ENCODE measurements at places on chromosomes 7 and 10.

GRCh38 chr7:132453826-132454225 lies 122.4 kb downstream of the PLXNA4 start:
- no peak for DNase-seq

GRCh38 chr10:63266391-63267316 lies 133.5 kb downstream of the NRBF2 start:
- no peak for DNase-seq

GRCh38 chr10:89837165-89838043 lies 136.0 kb downstream of the KIF20B start:
- peak; percentile 68 for DNase-seq

GRCh38 chr7:39824456-39825200 lies 125.4 kb upstream of the CDK13 start:
- no peak for DNase-seq

GRCh38 chr10:35493196-35494118 lies 111.7 kb upstream of the GJD4 start:
- no peak for DNase-seq

GRCh38 chr7:114921631-114922025 lies 266 bp upstream of the MDFIC start:
- no peak for DNase-seq

GRCh38 chr7:630111-630511 lies 96.4 kb upstream of the DNAAF5 start:
- no peak for DNase-seq

DNA sequence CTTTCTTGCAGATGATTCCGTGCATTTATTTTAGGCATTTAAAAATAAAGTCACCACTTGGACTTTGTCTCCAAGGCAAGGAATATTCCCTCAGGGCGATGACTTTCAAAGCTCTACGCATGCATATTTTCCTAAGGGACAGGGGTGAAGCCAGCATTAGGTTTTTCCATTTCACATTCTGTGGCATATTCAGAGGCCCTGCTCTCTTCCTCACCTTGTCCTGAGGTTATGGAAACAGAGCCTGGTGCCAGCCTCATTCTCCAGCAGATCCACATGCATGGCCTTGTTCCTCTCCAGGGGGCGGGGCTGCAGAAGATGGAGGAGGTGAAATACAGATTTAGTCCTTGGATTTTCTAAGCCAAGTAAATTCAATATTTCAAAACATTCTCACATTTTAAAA lies 11.6 kb upstream of the LYZL1 start:
- DNase-seq = no peak

GRCh38 chr10:11782793-11783557 lies 40.2 kb upstream of the PROSER2 start:
- DNase-seq = peak; percentile 74

DNA sequence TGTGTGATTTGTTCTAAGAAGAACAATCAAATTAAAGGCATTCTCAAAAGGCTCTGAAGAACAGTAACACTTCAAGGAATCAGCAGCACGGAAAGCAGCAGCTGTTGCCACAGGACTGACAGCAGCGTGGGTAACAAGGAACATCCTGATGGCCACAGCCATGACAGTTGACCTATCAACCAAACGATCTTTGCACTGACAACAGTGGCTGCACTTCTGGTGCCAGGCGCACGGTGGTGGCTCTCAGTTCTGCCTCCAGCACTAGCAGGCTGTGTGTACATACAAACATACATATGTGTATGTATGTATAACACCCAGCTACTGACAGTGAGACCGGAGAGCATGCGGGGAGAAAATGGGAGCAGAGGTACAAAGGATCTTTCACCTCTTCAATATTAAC lies 114.1 kb downstream of the ZFAND4 start:
- DNase-seq = no peak

DNA sequence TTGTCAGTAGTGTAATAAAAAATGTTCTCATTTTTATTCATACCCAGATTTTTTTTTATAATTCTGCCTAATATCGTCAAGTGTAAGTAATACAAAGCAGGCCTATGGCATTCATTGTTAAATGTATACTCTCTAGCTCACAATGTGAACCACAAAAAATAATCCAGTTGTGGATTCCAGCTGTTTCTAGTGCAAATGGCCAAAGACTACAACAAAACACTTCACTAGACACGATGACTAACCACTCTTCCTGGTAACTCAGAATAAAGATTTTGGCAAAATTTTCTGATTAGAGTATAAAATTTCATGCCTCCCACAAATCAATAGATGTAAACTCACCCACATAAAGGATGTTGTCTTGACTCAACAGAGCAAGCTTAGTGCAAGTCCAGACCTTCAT lies 396.6 kb downstream of the DGKB start:
- no peak for DNase-seq

DNA sequence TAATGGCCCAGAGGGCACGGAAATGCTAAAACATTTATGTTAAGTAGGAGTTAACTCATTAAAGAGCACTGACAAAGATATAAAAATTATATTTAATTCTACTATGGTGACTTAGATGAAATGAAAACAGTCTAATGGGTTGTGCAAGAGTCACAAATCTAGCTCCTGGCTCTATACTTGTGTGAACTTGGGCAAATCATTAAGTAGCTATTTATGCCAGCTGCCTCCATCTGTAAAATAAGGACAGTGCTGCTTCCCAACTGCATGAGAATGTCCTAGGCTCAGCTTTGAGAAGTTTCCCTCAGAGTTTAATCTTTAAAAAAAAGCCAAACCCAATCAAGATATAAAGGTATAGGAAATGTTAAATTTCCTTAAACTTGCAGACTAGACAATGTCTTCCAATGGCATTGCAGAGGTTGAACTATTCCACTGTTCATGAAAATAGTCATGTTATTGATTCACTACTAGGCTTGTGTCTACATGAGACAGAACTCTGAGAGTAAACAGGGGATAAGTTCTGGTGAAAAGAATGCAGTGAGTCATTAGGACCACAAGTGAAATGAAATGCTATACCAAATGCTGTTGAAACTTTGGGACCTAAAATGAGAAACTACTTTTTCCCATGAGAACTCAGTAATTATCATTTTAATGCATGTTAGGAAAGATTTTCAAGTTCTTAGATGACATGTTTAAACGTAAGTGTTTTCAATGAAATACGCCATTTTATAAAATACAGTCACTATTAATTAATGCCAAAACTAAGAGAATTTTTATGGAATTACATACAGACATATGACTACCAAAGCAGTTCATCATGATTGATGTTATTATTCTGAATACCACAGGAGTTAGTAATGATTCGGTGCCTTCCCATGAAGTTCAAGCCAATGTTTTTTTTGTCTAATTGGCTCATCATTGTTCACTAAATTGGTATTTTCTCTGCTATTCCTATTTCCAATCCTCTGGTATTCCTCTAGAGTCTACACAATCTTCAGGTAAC lies 84.2 kb downstream of the CDK6 start:
- no peak for DNase-seq

DNA sequence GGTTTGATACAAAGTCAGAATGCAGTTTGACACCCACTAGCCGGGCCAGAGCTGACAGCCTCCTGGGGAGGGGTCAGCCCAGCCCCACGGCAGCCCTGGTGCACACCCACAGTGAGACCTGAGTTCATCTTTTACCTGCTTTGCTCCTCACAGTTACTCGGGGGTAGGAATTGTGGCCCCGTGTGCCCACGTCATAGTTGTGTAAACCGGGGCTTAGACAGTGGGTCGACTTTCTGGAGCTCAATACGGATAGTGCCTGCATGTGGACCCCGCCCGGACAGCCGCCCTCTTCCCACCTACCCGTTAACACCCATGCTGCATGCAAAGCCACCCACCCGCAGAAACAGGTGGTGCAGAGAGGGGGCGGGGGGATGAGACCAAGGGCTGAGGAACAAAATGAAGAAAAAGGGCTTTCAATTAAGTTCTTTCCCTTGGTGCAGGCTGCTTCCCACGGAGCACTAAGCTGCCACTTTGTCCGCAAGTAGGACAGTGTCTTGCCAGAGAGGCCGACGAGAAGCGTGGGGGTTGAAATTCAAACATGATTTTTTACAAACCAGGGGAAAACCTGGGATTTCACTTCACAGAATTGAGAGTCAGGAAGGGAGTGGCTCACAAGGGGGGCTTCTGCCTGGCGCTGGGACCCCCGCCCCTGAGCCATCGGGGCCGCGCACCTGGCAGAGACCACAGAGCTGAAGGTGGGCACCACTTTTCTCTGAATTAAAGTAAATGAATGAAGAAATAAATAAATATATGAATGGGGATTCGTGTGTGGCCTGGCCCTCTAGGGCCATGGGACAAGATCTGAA lies 24.6 kb upstream of the FOXL3 start:
- DNase-seq = no peak

GRCh38 chr10:65675236-65675635 lies 1250.6 kb upstream of the LRRTM3 start:
- DNase-seq = no peak

- DNase-seq = no peak
Measured at GRCh38 chr10:26455567-26456315, 17.6 kb downstream of the APBB1IP start.

- no peak for DNase-seq
Measured at GRCh38 chr7:116501425-116502167, 2.1 kb downstream of the CAV2 start.

DNA sequence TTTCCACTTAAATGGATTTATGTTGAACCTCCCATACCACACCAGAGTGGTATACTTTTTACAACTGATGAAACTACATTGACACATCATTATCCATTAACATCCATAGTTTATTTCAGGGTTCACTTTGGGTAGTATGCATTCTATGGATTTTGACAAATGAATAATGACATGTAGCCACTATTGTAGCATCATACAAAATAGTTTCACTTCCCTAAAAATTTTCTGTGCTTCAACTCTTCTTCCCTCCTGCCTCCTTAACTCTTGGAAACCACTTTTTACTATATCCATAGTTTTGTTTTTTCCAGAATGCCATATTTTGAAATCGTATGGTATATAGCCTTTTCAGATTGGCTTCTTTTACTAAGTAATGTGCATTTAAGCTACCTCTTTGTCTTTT lies 199.5 kb upstream of the TMEM196 start:
- DNase-seq = no peak

DNA sequence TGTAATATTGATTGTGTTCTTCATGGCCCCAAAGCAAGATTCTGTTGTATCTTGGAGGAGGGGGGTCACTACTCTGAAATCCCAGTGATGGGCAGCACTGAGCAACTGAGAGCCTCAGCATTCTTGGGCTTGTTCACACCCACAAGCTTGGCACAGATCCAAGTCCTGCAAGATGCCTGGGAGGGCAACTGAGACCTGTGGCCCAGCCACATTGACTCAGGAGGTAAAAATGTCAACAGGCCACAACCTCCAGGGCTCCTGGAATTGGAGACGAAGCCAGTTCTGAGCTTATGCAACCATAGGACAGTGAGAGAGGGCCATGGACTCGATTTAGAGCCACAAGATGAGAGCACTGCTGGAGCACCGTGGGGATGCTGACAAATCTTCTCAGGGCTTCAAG lies 3.1 kb upstream of the DOCK1 start:
- DNase-seq = no peak

- DNase-seq = no peak
Measured at GRCh38 chr7:24403557-24403956, 119.6 kb downstream of the NPY start.

DNA sequence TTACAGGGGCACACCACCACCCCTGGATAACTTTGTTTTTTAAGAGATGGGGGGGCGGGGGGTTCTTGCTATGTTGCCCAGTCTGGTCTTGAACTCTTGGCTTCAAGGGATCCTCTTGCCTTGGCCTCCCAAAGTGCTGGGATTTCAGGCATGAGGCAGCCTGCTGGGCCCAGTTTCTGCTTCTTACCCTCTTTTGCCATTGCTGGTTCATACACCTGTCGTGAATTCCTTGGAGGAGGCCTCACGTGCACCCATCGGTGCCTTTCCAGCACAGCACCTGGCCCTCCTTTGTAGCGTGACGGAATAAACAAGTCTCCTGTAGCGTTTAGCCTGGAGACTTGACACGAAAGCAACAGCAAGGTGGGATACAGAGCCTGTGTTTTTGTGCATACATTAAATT lies 75.5 kb downstream of the CARD11 start:
- DNase-seq = no peak

- DNase-seq = peak; percentile 42
Measured at GRCh38 chr7:28840592-28840995, 117.5 kb downstream of the TRIL start.

DNA sequence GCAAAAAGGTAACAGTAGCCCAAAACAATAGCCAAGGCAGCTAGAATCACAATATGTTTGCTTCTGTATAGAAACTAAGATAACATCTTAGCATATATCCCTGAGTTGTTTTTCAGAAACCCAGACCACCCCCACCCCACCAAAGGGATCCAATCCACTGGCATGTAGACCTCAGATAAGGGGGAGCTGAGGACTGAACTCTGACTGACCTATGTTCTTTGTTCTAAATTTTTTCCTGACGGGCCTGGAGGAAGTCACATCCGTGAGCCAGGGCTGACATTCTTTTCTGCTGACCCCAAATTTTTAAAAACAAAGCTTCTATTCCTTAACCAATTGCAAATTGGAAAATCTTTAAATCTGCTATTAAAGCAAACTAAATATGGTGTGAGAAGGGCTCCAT lies 493.9 kb upstream of the IGFBP3 start:
- no peak for DNase-seq

GRCh38 chr7:151795168-151795811 lies 81.6 kb downstream of the PRKAG2 start:
- peak; percentile 77 for DNase-seq

- no peak for DNase-seq
Measured at GRCh38 chr7:110205899-110206298, 885.0 kb upstream of the LRRN3 start.

DNA sequence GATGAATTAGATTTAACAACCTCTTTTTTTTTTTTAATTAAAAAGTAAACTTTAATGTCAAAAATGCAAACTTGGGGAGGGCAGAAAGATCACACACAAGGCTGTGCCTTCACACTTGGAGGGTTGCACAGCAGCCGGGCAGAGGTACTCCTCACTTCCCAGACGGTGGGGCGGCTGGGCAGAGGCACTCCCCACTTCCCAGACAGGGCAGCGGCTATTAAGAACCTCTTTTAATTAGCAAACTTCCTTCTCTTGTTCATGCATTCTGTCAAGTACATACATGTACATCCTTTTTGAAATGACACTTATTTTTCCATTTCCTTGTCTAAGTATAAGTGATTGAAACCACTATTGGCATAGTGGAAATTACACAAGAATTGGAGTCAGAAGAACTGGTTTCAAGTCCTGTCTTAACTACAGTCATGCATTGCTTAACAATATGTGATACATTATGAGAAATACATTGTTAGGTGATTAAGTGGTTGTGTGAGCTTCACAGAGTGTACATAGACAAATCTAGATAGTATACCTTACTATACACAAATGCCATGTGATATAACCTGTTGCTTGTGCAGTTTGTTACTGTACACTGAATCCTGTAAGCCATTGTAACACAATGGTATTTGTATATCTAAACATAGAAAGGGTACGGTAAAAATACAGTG lies 26.5 kb downstream of the BTRC start:
- no peak for DNase-seq

GRCh38 chr10:53315709-53316108 lies 543.1 kb upstream of the MBL2 start:
- no peak for DNase-seq

GRCh38 chr10:100004805-100005510 lies 4.8 kb downstream of the DNMBP start:
- no peak for DNase-seq

- peak; percentile 33 for DNase-seq
Measured at GRCh38 chr10:71213761-71214440, 1.5 kb downstream of the UNC5B start.
